Esophagus muscularis mucosa (tissue), 4 donors: ENCODE measurements at places on chromosomes 7 and 10. TPM values are rescaled to one million over a fixed set of nuclear protein-coding genes. Genes with fewer than 3 reads are reported as not detected.

- no peaks in the 10 kb centered on the region for H3K27me3 ChIP-seq
- DNase-seq = no peak
- H3K27ac ChIP-seq = peak overlapping the region; percentile 48
These were observed 11.0 kb upstream of the TRIM8 start for GRCh38 chr10:102633287-102633686.

DNA sequence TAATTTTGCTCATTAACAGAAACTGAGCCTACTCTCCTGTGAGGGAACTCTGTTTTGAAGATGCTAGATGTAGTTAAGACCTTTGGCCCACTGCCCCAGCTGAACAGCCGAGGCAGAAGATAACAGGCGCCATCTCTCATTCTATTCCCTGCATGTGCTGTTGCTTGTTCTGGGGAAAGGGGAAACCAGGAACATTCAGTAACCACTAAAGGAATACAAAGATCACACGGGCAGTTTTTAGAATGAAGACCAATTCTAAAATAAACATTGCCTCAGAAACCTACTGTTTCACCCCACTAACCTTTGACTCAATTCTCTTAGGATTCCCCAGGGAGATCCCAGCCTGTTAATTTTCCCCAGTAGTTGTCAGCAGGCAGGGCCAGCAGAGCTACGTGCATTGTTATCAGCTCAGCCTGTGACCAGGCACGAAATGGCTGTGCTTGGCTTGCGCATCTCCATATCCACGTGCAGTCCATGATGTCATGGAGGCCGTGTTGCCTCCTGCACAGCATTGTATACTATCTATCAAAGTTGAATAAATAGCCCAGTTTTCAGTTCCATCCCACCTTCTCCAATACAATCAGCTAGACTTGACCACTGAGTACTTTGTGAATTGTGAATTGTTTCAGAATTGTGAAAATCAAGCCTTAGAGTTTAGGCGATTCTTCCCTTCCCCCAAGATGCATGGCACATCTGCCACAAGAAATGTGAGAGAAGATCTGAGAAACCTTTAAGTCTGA, 36.0 kb downstream of the ANK3 start:
- H3K36me3 ChIP-seq = no peaks in the 10 kb centered on the region
- peaks cover 6% of the 10 kb centered on the region for H3K4me1 ChIP-seq
- H3K27me3 ChIP-seq = no peaks in the 10 kb centered on the region
- DNase-seq = no peak
- no peak overlapping the region for H3K27ac ChIP-seq
- no peak overlapping the region for H3K4me3 ChIP-seq

- H3K4me1 ChIP-seq = no peaks in the 10 kb centered on the region
- H3K27ac ChIP-seq = no peak overlapping the region
- H3K4me3 ChIP-seq = no peak overlapping the region
- no peaks in the 10 kb centered on the region for H3K27me3 ChIP-seq
- no peaks in the 10 kb centered on the region for H3K36me3 ChIP-seq
- DNase-seq = no peak
These were observed 23.9 kb upstream of the LEP start for GRCh38 chr7:128217030-128217805.

GRCh38 chr10:49285232-49285631, 13.7 kb upstream of the C10orf71 start:
- no peak for DNase-seq
- H3K27me3 ChIP-seq = no peaks in the 10 kb centered on the region
- H3K36me3 ChIP-seq = no peaks in the 10 kb centered on the region
- no peak overlapping the region for H3K4me3 ChIP-seq
- no peak overlapping the region for H3K27ac ChIP-seq
- no peaks in the 10 kb centered on the region for H3K4me1 ChIP-seq

- no peaks in the 10 kb centered on the region for H3K36me3 ChIP-seq
- DNase-seq = no peak
- H3K4me1 ChIP-seq = no peaks in the 10 kb centered on the region
These were observed 298.3 kb downstream of the ARL4A start for GRCh38 chr7:12985752-12986151.

DNA sequence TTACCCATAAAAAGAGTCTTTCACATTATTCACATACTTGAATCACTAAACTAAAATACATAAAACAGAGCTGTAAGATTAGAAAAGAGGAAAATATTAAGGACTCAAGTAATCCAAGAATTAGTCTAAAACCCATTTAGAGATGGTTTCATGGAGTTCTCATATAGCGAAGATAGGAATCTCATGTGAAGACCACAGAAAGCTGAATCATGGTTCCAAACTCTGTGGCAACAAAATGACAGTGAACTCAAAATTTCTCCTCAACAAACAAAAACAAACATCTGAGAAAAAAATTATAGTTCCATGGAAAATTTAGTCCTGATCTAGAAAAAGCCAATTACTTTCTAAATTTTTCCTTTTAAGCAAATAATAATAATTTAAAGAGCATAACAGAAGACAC, 34.6 kb downstream of the BAZ1B start:
- DNase-seq = no peak
- peaks cover 74% of the 10 kb centered on the region for H3K36me3 ChIP-seq

The SPDYE16 gene
- total RNA-seq = not detected

GRCh38 chr10:77157248-77158019, 480.2 kb downstream of the KCNMA1 start:
- H3K4me1 ChIP-seq = peaks cover 5% of the 10 kb centered on the region
- peak overlapping the region; percentile 69 for H3K27ac ChIP-seq
- no peak for DNase-seq
- H3K27me3 ChIP-seq = no peaks in the 10 kb centered on the region

GRCh38 chr7:101442426-101443070, 79.9 kb downstream of the COL26A1 start:
- H3K4me1 ChIP-seq = no peaks in the 10 kb centered on the region
- H3K27ac ChIP-seq = no peak overlapping the region
- H3K27me3 ChIP-seq = no peaks in the 10 kb centered on the region
- H3K36me3 ChIP-seq = no peaks in the 10 kb centered on the region
- H3K4me3 ChIP-seq = no peak overlapping the region

DNA sequence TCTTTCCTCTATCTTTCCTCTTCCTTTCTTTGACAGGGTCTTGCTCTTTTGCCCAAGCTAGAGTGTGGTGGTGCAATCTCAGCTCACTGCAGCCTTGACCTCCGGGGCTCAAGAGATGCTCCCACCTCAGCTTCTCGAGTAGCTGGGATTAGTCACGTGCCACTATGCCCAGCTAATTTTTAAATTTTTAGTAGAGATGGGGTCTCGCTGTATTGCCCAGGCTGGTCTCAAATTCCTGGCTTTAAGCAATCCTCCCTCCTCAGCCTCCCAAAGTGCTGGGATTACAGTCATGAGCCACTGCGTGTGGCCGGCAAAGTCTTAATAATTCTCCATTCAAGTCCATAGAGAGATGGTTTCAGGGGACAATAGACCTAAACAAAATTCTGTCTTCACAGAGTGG, 40.2 kb downstream of the COL26A1 start:
- H3K4me1 ChIP-seq = peaks cover 8% of the 10 kb centered on the region
- H3K4me3 ChIP-seq = no peak overlapping the region
- no peak for DNase-seq
- no peaks in the 10 kb centered on the region for H3K27me3 ChIP-seq
- H3K27ac ChIP-seq = no peak overlapping the region

GRCh38 chr7:36736090-36736898, 12.0 kb upstream of the AOAH start:
- H3K27me3 ChIP-seq = no peaks in the 10 kb centered on the region
- H3K4me3 ChIP-seq = no peak overlapping the region
- H3K27ac ChIP-seq = no peak overlapping the region
- no peak for DNase-seq
- H3K4me1 ChIP-seq = no peaks in the 10 kb centered on the region

The OGDHL gene
- 1.0 TPM for total RNA-seq

The TRIM24 gene
- 13.1 TPM for total RNA-seq

DNA sequence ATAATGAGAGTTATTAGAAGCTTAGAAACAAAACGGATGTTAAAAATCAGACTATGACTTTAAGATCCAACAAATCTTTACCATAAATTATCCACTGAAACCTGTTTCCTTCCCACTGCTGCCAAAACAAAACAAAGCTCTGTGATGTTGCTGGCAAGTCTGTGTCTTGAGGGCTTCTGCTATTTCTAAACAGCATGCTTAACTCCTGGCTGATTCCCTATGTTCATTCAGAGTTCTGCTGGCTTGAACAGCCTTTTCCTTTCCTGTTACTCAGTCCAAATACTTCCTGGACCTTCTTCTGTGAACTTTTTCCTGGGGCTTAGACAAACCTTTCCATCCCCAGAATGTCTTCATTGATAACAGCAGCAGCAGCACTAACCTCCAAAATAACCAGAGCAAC, 448.1 kb downstream of the SORCS1 start:
- H3K4me1 ChIP-seq = no peaks in the 10 kb centered on the region
- H3K36me3 ChIP-seq = no peaks in the 10 kb centered on the region
- no peaks in the 10 kb centered on the region for H3K27me3 ChIP-seq
- H3K27ac ChIP-seq = no peak overlapping the region
- DNase-seq = no peak
- H3K4me3 ChIP-seq = no peak overlapping the region

- no peak for DNase-seq
- H3K27ac ChIP-seq = no peak overlapping the region
- H3K4me1 ChIP-seq = peaks cover 30% of the 10 kb centered on the region
- H3K27me3 ChIP-seq = no peaks in the 10 kb centered on the region
- no peak overlapping the region for H3K4me3 ChIP-seq
These were observed 101.6 kb downstream of the NKX6-2 start for GRCh38 chr10:132684164-132684891.

The TRDMT1 gene
- total RNA-seq = 4.8 TPM

DNA sequence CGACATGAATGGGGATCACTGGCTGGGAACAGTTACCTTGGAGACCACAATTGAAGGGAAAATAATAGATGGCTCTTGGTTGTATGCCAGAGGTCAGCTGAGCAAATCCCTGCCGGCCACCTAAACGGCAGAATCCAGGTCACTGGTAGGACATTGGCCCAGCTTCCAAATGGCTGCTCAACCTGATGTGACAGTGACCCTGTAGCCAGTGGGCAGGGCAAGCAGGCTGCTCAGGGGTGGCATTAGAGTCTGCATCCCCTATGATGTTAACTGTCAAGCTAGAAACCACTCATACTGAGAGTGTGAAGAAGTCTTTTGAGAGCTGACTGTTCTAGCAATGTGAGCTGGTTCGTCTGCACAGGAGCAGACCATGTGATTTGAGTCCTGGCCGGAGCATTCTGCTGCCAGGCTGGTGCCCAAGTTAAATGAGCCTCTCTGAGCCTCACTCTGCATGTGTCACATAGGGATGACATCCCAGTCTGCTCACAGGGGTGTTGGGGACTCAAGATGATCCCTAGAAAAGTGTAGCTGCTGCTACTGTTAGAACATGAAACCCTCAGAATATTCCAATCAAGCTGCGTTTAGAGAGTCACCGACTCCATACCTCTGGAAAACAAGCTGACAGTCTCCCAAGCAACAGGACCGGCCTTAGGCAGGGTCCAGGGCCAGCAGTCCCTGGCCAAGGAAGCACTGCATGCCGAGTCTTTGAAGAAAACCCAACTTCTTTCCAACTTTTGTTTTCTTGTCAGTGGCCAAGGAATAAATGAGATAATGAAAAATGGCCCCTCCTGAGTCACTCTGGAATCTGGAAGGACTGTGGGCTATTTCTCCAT, 69.7 kb downstream of the VWA2 start:
- no peak for DNase-seq
- no peak overlapping the region for H3K27ac ChIP-seq
- H3K27me3 ChIP-seq = no peaks in the 10 kb centered on the region
- no peak overlapping the region for H3K4me3 ChIP-seq
- H3K4me1 ChIP-seq = peaks cover 24% of the 10 kb centered on the region

The ANXA8 gene
- not detected for total RNA-seq

DNA sequence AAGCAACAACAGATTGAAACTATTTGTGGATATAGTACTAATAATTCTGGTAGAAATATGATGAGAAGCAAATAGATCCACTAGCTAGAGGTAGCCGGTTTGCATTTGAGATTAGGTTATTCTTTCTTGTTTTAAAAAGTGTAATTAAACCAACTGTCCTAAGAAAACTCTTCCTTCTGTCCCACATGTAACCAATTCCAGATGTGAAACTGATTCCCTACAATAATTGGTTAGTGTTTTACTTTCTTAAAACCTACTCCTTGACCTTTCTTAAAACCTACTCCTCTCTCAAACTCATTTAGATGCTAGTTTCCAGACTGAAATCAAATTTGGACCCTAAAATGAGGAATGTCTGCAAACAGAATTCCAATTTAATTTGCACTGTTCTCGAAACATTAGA, 521.5 kb downstream of the SUGCT start:
- H3K27ac ChIP-seq = no peak overlapping the region
- no peaks in the 10 kb centered on the region for H3K4me1 ChIP-seq
- H3K27me3 ChIP-seq = no peaks in the 10 kb centered on the region

DNA sequence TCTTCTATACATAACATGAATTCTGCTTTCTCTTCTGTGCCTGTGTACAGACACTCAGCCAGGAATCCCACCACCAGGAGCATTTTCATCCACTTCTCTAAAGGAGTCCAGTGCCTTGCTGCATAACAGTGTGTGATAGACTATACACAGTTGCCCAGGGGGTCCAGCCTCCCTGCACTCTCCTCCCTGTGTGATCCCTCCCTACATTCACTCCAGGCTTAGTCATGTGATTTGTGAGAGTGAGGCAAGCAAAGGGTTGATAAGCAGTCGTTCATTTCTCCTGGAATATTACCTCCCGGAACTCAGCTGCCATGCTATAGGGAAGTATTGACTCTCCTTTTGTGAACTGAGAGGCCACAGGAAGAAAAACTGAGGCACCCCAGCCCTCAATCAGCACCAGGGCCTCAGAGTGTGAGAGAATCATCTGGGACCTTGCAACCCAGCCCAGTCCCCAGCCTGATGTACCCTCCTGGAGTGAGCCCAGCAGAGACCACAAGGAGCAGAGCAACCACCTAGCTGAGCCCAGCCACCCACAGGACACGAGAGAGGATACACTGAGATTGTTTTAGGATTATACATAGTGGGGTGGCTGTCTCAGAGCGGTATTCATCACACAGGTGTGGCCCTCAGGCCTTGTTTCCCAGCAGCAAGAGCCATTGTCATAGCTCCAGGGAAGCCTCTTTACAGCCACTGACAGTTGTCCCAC, 45.0 kb upstream of the EEPD1 start:
- no peak overlapping the region for H3K4me3 ChIP-seq
- no peaks in the 10 kb centered on the region for H3K36me3 ChIP-seq
- no peaks in the 10 kb centered on the region for H3K27me3 ChIP-seq
- H3K4me1 ChIP-seq = no peaks in the 10 kb centered on the region

The TDRD1 gene
- 0.42 TPM for total RNA-seq

GRCh38 chr7:37990337-37990736, 69.9 kb downstream of the EPDR1 start:
- H3K4me3 ChIP-seq = no peak overlapping the region
- H3K4me1 ChIP-seq = no peaks in the 10 kb centered on the region
- no peak for DNase-seq
- no peaks in the 10 kb centered on the region for H3K36me3 ChIP-seq
- H3K27me3 ChIP-seq = no peaks in the 10 kb centered on the region
